Dermis microvascular lymphatic vessel endothelial cell (primary cell): ENCODE measurements at places on chromosomes 5 and 9. TPM values are rescaled to one million over a fixed set of nuclear protein-coding genes. Genes with fewer than 3 reads are reported as not detected.

CA9 gene
- 0.13 TPM in 2 replicates for total RNA-seq

MCC gene
- 10.1 and 19.0 TPM in 2 replicates for total RNA-seq

EPB41L4B gene
- total RNA-seq = 0.39 and 0.51 TPM in 2 replicates

SLC34A1 gene
- not detected in 2 replicates for total RNA-seq

ZBTB26 gene
- total RNA-seq = 2.6 and 3.5 TPM in 2 replicates

TRIM41 gene
- total RNA-seq = 8.2 and 9.1 TPM in 2 replicates

WWC1 gene
- 0.13 and 0.63 TPM in 2 replicates for total RNA-seq

HAVCR2 gene
- total RNA-seq = 0.64 and 1.0 TPM in 2 replicates

PCDHA1 gene
- total RNA-seq = under 0.01 TPM in 1 of 2 replicates, not detected in the other

IL9 gene
- not detected in 2 replicates for total RNA-seq

C6 gene
- not detected in 2 replicates for total RNA-seq

LCN1 gene
- total RNA-seq = not detected in 2 replicates
